ENCODE measurements at places on chromosomes 11 and 22.

DNA sequence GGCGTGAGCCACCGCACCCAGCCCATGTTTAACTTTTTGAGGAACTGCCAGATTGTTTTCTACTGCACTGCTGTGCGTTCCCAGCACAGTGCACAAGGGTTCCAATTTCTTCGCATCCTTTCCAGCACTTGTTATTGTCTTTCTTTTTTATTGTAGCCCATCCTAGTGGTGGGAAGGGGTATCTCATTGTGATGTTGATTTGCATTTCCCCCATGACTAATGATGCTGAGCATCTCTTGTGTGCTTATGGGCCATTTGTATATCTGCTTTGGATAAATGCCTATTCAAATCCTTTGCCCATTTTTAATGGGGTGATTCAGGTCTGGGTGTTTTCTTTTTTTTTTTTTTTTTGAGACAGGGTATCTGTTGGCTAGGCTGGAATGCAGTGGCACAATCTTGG is 36.6 kb upstream of the SYT7 start:
- DNase-seq, result no peak

- DNase-seq, result no peak
Measured at GRCh38 chr11:128546916-128547315, 40.4 kb downstream of the ETS1 start.

- DNase-seq, result no peak
Measured at GRCh38 chr11:95584180-95584579, 205.4 kb downstream of the FAM76B start.

- no peak for DNase-seq
Measured at GRCh38 chr11:11335043-11335442, 18.0 kb downstream of the CSNK2A3 start.

GRCh38 chr11:126156814-126157213 is 54.6 kb downstream of the RPUSD4 start:
- DNase-seq, result no peak

GRCh38 chr11:830295-831117 is 2.2 kb upstream of the CD151 start:
- peak; percentile 76 for DNase-seq

DNA sequence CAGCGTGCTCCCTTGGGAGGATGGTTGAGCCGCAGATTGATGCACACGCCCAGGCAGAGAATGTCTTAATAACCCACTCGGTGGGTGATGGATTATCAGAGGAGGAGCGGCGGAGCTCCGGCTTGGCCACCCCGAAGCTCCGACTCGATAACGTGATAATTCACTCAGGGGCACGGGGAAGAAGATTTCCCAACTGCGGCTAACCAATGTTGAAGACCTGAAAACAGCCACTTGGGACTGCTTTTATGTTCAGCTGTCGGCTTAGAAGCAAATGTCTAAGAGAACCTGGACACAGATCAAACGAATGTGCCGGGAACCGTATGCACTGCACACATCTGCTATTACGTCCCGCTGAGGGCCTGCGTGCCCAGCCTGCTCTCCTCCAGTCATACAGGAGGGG is 206.8 kb upstream of the CADM1 start:
- no peak for DNase-seq

- no peak for DNase-seq
Measured at GRCh38 chr11:70628855-70629844, 230.8 kb downstream of the CTTN start.

DNA sequence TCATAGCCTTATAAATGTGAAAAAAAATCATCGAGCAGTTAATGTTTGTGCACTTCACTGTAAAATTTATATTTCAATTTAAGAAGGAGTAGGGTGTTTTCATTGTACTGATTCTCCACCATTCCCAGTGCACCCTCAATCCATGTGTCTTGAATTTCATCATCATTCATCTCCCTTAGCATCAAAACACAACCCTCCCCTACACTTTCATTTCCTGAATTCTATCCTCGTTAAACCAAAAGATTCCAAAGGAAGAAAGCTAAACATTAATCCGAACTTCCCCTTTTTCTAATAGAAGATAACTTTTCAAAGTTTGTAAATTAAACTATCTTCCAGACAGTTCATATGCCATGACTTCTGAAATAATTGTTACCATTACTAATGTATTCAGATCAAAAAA is 34.1 kb upstream of the OR8B8 start:
- no peak for DNase-seq

DNA sequence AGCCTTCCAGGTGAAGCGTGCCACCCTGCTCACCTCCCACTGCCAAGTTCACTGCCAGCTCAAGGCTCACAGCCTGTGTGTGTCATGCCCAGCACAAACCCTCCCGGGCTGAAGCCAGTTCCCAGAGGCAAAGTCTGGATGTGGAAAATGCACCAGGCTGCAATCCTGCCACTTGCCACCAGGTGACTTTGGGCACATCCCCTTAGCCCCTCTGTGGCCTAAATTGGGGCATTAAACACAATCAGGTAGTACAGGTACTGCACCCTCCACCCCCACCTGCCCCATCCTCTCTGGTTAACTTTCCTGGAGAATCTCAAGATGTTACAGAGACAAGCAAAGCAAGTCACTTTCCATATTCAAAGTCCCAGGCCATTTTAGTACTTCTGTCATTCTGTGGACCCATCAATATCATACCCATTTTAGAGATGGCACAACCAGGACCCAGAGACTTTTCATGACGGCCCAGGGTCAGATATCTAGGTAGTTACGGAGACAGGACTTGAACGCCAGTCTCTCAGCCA is 1.8 kb upstream of the RASD2 start:
- DNase-seq, result peak; percentile 59

- DNase-seq, result no peak
Measured at GRCh38 chr11:60918939-60919265, 4.9 kb downstream of the TMEM109 start.

- DNase-seq, result no peak
Measured at GRCh38 chr11:103671143-103671651, 365.2 kb upstream of the DDI1 start.

DNA sequence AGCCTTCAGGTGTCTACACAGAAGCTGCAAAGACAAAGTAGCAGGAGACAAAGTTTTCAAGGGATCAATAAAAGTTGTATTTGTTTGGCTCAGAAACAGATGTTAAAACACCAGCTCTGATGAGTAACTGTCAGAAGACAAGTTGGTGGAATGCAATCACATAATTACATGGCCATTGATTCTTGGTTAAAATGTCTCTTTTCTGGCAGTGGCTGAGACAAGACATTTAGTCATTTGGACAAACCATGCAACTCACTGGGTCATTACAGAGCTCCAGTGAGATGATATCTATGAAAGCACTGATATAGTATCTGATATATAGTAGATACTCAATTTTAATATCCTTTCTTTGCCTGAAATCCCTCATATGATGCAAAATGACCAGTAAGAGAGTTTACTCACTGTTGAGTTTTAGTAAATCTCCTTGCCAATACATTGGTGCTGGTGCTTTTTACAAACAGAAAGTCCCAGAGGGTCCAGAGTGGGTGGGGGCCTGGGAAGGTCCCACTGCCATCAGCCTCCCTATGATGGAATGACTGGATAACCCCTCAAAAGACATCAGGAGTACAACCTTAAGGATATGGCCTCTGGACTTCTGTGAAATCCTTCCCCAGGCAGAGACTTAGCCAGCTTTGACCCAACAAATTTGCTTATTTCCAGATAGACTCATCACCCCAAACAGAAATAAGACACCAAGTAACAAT is 95.0 kb downstream of the SLC1A2 start:
- DNase-seq, result no peak

- no peak for DNase-seq
Measured at GRCh38 chr11:72379384-72380131, 54.8 kb downstream of the CLPB start.

Data from activated T-cell treated with anti-CD3 and anti-CD28 coated beads, Interleukin-2, amount 50 U/mL, for 24 hours (primary cell).